ENCODE measurements at places on chromosomes 2 and 18.
A peak's percentile ranks its signal among the peaks of the same experiment; 100 is the strongest.

- DNase-seq = no peak
Observed at GRCh38 chr18:58287353-58288274, 243.6 kb downstream of the NEDD4L start.

- DNase-seq = no peak
Observed at GRCh38 chr18:42094875-42095274, 139.8 kb downstream of the PIK3C3 start.

GRCh38 chr2:74768401-74768914, 65.5 kb upstream of the HK2 start:
- DNase-seq = no peak

GRCh38 chr2:11537951-11538350, 4.1 kb downstream of the GREB1 start:
- no peak for DNase-seq

DNA sequence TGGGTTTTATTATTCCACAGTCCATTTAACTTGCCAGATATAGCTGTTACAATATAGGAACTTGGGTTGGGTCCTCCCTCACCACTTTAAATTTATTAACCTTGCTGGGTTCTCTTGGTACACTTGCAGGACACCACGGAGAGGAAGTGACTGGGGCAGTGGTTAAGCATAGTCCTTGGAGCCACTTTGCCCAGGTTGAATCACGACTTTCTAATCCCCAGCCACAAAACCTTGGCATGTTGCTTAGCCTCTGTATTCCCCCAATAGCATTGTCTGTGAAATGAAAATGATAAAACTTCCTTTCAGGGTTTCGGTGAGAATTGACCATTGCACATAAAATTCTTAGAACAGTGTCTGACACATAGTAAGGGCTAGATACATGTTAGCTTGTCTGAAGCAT, 221.2 kb downstream of the IRS1 start:
- no peak for DNase-seq

GRCh38 chr2:119753041-119753929, 6.4 kb upstream of the PTPN4 start:
- peak; percentile 23 for DNase-seq

GRCh38 chr2:138209009-138209408, 244.7 kb downstream of the HNMT start:
- no peak for DNase-seq

GRCh38 chr18:36326771-36327170, 29.3 kb downstream of the FHOD3 start:
- DNase-seq = no peak

GRCh38 chr18:23619388-23619881, 33.1 kb upstream of the NPC1 start:
- no peak for DNase-seq
